ENCODE measurements at places on chromosomes 2 and 18.

DNA sequence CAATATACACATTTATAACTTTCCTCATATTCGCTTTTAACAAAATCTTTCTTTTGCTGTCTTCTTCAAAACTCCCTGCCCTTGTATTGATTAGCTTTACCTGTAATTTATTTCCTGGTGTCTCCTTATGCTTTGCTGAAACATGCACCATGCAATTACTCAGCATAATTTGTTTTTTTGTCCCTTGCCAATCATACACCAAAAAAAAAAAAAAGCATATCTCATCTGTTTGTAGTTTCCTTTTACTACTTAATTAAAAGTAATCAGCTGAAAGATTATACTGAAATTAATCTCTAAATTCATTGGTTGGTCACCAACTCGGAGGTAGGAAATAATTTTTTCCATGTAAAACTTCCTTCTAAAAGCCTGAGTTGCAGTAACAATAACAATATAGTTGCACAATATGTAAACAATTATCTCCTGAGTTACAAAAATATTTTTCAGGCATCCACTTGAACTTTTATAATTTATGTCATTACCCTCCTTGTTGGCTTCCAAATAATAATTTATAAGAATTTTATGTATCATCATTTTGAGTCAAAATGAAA, 53.0 kb upstream of the ROCK1 start:
- peaks cover 10% of the 10 kb centered on the region for H3K4me1 ChIP-seq
- no peak overlapping the region for H3K4me3 ChIP-seq
- peak overlapping the region; percentile 38 for H3K27ac ChIP-seq

GRCh38 chr2:102967451-102967850, 205.6 kb downstream of the TMEM182 start:
- H3K27ac ChIP-seq, result no peak overlapping the region
- no peaks in the 10 kb centered on the region for H3K36me3 ChIP-seq
- no peaks in the 10 kb centered on the region for H3K4me1 ChIP-seq
- DNase-seq, result no peak

GRCh38 chr2:143433251-143433650, 304.0 kb downstream of the ARHGAP15 start:
- DNase-seq, result no peak
- no peaks in the 10 kb centered on the region for H3K36me3 ChIP-seq
- H3K27ac ChIP-seq, result no peak overlapping the region
- peaks cover 4% of the 10 kb centered on the region for H3K4me1 ChIP-seq
- H3K27me3 ChIP-seq, result no peaks in the 10 kb centered on the region
- H3K4me3 ChIP-seq, result no peak overlapping the region

DNA sequence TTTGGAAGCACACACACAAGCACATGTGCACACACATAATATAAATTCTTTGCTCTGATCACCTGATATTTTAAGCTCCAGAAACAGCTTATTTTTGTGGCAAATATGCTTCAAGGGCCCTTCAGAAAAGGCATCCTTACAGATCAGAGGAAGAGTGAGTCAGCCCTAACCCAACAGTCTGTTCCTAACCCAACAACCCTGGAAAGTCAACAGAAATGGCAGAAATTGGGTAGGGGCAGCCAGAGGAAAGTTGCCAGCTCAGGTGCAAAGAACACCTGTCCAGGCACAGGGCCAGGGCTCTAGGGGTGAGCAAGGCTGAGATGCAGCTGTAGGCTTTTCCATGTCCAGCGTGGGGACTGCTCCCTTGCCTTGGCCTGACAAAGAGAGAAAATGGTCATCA, 6.4 kb upstream of the NCKAP5 start:
- peaks cover 2% of the 10 kb centered on the region for H3K4me1 ChIP-seq
- H3K27me3 ChIP-seq, result no peaks in the 10 kb centered on the region
- H3K4me3 ChIP-seq, result no peak overlapping the region

DNA sequence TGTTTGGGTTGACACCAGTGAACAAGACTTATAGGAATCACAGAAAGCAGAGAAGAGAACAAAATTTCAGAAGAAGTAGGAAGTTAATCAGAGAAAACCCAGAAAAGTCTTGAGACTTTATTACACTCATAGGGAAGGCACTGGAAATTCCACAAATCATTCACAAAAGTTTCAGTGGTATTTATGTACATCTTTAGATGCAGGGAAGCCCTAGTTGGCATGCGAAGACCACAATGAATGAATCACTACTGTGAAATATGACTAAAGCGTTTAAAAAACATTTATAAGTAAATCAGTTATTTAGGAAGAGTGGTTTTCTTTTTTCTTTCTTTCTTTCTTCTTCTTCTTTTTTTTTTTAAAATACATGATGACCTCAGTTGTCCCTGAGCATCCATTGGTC, 105.1 kb downstream of the NUP35 start:
- H3K36me3 ChIP-seq, result no peaks in the 10 kb centered on the region
- H3K27me3 ChIP-seq, result no peaks in the 10 kb centered on the region
- no peak overlapping the region for H3K4me3 ChIP-seq
- no peak for DNase-seq

DNA sequence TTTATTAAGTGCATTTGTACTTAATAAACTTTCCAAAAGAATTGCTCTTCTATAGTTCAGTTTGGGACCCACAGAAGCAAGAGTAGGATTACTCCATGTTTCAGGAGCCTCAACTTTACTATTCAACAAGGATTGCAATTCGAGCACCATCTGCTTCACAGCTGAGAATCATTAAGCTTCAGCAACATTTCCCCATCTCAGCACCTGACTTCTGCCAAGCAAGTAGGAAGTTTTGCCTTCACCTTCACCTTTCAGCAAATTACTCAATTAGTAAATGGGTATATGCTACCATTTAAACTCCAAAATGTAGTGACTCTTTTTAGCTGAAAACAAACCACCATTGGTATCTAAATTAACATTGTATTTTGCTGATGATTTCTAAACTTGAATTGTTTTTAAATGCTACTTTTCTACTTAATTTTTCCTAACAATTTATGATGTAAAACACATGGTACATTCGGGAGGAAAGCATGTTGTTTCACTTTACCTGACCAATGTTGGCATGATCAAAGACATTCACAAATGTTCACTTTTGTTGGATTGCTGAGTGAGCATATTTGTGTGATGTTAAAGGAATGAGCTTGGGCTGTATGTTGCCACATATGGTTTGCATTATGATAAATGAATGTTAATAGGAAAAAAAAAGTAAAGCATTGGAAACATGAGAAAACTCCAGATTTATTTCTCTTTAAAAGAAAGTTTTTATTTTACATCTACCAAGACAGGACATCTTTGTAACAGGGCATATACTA, 159.2 kb downstream of the GULP1 start:
- H3K36me3 ChIP-seq, result no peaks in the 10 kb centered on the region
- H3K4me1 ChIP-seq, result peaks cover 10% of the 10 kb centered on the region
- no peak for DNase-seq
- H3K4me3 ChIP-seq, result no peak overlapping the region
- H3K27ac ChIP-seq, result no peak overlapping the region

- DNase-seq, result no peak
- no peak overlapping the region for H3K4me3 ChIP-seq
- H3K27ac ChIP-seq, result no peak overlapping the region
- H3K36me3 ChIP-seq, result no peaks in the 10 kb centered on the region
Observed at GRCh38 chr2:107693604-107694003, 133.1 kb upstream of the RGPD4 start.
